ENCODE measurements at places on chromosomes 11 and 22.
A peak's percentile ranks its signal among the peaks of the same experiment; 100 is the strongest.

DNA sequence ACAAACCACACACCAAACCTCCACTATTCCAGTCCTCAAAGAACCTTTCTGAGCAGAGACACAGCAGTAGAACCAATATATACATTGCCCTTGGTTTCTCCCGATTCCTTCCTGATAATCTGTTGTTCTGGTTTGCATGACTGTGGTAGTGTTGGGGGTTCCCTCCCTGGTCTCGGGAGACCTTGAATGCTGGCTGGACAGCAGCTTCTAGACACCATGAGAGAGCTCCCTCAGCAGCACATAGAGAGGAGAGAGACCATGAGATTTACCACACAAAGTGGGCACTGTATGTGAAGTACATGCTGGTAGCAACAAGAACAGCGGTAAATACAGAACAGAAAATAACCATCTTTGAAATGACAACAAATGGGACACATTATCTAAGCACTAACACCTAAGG is 2.6 kb downstream of the C11orf91 start:
- DNase-seq: no peak

- DNase-seq: no peak
These were observed 22.6 kb upstream of the ADSL start for GRCh38 chr22:40323681-40324171.

- DNase-seq: no peak
These were observed 105.2 kb downstream of the KCNQ1 start for GRCh38 chr11:2549876-2550605.

DNA sequence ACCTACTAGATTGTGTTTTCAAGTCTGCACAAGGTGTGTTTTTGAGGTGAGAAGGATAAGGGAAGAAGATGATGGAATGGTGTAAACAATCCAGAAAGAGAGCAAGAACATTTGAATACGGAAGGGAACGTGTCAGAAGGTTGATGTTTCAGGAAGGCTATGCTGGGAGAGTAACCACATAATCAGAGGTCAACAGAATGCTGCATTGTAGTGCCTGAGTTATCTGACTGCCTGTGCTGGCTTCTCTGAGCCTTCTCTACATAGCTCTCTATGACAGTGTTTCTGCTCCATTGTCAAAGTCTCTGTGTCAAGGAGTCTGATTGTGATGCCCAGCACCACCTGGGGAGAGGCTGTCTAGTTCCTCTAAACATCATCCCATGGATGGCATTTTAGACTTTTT is 74.1 kb downstream of the CYB5R2 start:
- no peak for DNase-seq

- peak; percentile 68 for DNase-seq
These were observed at the start of gene YAP1 for GRCh38 chr11:102109896-102110760. TSS of gene YAP1 (plus strand) at chr11:102110447. CDS start at chr11:102110849, 402 bp downstream.

GRCh38 chr11:9720290-9720630 is 56.4 kb downstream of the SWAP70 start:
- DNase-seq: no peak

All from T-helper 1 cell (primary cell).